ENCODE measurements at places on chromosomes 5 and 9.

GRCh38 chr5:79202076-79202475 is 33.9 kb upstream of the JMY start:
- peak; percentile 81 for DNase-seq

DNA sequence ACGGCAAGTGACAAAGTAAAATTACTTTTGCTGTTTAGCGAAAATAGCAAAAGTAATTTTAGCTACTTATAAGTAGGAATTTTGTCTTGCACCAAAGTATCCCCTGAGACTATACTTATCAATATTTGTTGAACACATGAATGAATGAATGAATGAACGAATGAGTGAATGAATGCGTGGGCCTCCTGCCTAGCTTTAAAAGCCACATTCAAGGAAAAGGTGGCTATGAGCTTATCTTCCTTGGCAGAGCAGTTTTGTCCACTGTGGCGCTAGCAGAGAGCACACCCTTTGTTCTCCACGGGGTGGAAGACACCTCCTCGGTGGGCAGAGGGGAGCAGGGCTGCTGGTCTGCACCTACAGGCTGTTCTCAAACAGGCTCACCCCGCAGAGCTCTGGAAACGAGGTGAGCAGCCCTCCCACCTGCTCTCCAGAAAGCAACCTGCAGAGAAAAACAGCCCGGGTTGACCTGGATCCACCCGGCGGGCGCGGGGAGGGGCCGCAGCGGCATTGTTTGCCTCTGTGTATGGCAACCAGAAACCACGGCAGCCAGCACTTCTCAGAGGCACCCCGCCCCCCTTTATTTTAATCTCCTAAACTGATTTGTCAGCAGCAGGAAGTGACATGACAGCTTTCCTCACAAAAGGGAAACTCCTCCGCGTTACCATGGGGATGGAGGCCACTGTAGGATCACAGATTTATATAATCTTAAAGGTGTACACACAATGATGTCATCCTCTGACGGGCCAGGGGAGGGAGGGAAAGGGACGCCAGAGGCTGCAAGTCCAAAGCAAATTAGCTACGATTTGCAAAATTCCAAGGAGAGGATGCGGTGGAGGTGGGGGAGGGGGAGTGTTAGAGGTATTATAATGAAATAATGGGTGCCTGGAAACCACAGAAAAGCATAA is 5.9 kb downstream of the DUSP1 start:
- peak; percentile 95 for DNase-seq

DNA sequence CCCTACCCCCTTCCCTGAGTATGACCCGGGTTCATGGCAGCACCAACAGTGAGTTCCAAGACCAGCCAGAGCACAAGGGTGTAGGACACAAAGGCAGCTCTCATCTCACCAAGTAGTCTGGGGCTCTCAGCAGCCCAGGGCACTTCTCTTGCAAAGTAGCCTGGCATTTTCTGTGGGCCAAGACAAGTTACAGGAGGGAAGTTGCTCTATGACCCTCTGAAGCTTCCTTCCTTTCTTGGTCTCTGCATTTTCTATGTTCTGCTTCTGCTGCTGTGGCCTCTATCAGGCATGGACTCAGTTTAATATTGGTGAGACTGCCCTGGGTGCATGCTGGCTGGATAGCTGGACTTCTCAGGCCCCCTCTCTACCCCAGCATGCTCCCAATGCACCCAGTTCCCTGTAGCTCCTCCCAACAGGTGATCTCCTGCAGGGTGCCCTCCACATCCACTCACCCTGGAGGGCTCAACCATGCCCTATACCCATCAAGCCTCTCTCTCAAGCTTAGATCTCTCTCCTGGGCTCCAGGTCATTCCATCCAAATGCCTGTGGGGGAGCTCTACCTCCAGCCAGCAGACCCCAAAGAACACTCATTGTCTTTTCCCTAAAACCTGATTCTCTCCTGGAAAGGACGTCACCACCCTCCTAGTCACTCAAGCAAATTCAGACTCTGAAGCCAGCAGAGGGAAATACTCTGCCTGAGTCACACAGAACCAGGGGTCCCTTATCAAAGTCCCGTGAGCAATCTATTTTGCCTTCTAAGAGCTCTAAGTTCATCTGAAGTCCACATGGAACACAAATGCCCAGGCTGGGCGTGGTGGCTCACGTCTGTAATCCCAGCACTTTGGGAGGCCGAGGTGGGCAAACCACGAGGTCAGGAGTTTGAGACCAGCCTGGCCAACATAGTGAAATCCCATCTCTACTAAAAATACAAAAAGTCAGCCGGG is 13.8 kb downstream of the TBC1D2 start:
- no peak for DNase-seq

- no peak for DNase-seq
Observed at GRCh38 chr5:143593723-143594122, 190.2 kb upstream of the NR3C1 start.

GRCh38 chr5:180612683-180613082 is 21.4 kb upstream of the SCGB3A1 start:
- no peak for DNase-seq

GRCh38 chr9:115013998-115014397 is 83.6 kb upstream of the TNFSF8 start:
- DNase-seq: peak; percentile 85

DNA sequence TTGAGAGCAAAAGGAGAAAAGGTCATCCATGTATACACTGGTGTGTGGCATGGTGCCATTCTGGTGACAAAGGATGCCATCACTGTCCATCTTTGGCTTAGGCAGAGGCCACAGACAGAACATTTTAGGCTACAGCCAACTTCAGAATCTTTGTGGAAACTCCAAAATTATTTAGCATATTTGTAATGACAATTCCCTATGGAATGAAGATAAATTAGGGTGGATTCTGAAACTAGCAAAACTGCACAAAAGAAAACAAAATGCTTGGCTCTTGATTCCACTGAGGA is 92.5 kb downstream of the FBXW11 start:
- DNase-seq: peak; percentile 35

- no peak for DNase-seq
Observed at GRCh38 chr5:19314840-19315239, 673.2 kb downstream of the CDH18 start.

- DNase-seq: no peak
Observed at GRCh38 chr5:180235846-180236245, 26.8 kb upstream of the RASGEF1C start.

GRCh38 chr5:54602475-54602874 is 84.9 kb downstream of the SNX18 start:
- no peak for DNase-seq

- DNase-seq: peak; percentile 92
Observed at GRCh38 chr9:113620377-113621161, 157.0 kb downstream of the RGS3 start.

GRCh38 chr5:87164409-87164808 is 103.3 kb upstream of the RASA1 start:
- no peak for DNase-seq

DNA sequence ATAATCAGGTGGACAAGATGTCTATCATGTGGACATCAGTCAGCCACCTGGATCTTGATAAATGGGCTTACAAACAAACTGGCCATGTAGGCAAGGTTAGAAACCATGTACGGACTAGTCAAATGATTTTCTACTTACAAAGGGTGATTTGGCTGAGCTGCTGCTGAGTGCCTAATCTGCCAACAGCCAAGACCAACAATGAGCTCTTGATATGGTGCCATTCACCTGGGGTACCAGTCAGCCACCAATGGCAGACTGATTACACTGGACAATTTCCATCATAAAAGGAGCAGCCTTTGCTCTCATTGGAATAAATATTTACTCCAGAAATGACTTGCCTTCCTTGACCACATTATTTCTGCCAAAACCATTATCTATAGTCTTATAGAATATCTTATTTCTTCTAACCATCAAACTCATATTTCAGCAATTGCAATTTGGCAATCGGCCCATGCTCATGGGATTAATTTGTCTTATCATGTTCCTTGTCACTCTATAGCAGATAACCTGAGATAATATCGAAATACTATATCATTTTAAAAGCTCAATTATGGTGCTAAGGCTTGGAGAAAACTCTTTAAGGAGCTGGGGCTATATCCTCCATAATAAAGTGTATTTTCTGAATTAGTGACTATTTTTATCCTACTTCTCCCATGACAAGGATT is 135.1 kb downstream of the SLC25A46 start:
- DNase-seq: no peak

DNA sequence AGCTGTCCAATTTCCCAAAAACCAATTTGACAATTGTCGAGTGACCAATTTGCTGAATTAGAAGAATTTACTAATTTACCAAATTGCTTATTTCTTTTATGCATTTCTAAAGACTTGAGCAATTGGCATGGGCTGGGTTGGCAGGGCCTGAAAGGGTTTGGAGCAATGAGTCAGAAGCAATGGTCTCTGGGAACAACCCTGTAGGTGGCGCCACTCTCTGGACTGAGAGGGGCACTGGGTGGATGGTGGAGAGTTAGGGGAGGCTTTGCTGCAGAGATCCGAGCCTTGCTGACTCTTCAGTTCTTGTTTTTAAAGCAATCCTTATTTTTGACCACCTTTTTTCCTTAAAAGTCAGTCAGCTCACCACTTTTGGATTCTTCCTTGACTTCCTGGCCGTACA is 71.5 kb upstream of the RPS23 start:
- DNase-seq: no peak

DNA sequence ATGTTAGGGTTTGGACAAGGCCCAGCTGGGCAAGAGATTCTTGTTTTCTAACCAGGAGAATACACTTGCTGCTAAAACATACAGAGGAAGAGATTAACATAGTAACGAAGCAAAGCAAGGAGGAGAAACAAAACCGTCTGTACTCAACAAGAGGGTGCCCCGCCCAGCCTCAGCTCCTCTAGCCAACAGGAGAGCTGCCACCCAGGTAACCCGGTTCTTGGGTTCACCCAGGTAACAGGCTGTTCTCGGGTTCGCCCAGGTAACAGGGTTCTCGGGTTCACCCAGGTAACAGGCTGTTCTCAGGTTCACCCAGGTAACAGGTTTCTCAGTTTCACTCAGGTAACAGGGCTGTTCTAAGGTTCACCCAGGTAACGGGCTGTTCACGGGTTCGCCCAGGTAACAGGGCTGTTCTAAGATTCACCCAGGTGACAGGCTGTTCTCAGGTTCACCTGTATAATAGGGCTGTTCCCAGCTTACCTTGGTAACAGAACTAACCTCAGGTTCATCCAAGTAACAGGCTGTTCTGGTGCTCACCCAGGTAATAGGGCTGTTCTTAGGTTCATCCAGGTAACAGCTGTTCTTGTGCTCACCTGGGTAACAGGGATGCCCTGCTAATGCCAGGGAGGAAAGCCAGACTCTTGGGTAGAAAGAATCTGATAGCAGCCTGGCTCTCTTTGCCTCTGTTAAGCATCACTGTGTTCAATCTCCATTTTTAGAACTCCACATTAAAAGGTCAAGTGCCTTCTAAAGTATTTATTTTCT is 271.6 kb downstream of the SYK start:
- no peak for DNase-seq

DNA sequence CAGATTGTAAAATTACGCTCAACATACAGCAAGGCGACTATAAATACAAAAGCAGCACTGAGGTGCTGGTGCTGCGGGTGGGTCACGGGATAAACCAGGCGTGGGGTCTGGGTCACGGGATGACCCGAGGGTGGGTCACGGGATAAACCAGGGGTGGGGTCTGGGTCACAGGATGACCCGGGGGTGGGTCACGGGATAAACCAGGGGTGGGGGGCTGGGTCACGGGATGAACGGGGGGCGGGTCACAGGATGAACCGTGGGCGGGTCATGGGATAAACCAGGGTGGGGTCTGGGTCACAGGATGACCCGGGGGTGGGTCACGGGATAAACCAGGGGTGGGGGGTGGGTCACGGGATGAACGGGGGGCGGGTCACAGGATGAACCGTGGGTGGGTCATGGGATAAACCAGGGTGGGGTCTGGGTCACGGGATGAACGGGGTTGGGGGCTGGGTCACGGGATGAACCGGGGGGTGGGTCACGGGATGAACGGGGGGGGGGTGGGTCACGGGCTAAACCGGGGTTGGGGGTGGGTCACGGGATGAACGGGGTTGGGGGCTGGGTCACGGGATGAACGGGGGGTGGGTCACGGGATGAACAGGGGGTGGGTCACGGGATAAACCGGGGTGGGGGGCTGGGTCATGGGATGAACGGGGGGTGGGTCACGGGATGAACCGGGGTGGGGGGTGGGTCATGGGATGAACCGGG is 30.2 kb upstream of the SLC9A3 start:
- no peak for DNase-seq

GRCh38 chr9:37949576-37949975 is 45.6 kb upstream of the SLC25A51 start:
- peak; percentile 60 for DNase-seq

- DNase-seq: no peak
Observed at GRCh38 chr5:123474228-123474627, 37.7 kb upstream of the CSNK1G3 start.

- no peak for DNase-seq
Observed at GRCh38 chr5:87765009-87765408, 352.3 kb upstream of the CCNH start.

DNA sequence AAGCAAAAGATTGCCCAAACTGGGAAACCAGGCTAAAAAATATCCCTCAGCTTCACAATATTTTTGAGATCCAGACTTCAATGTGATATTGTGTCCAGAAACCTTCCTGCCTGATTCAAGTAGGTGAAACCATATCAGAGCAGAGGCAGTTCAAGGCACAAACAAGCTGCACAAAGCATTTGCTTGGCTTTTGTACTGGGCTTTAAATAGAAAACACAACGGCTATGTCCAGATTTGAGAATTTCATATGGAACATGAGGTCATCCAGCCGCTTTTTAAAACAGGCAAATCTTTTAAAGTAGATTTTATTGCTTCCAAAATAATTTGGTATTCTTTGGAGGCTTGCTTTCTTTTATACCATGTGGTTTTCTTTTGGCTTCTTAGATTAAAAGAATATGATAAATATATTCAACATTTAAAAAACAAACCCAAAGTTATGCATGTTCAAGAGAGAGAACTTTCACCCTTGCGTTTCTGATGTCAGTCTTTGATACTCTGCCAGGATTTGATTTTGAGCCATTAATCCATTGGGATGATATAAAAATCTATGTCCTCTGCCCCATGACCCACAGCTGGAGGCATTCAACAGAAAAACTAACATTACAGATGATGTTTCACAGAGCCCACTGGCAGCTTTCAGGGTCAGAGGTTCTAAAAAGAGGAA is 29.0 kb upstream of the CCDC112 start:
- DNase-seq: no peak

DNA sequence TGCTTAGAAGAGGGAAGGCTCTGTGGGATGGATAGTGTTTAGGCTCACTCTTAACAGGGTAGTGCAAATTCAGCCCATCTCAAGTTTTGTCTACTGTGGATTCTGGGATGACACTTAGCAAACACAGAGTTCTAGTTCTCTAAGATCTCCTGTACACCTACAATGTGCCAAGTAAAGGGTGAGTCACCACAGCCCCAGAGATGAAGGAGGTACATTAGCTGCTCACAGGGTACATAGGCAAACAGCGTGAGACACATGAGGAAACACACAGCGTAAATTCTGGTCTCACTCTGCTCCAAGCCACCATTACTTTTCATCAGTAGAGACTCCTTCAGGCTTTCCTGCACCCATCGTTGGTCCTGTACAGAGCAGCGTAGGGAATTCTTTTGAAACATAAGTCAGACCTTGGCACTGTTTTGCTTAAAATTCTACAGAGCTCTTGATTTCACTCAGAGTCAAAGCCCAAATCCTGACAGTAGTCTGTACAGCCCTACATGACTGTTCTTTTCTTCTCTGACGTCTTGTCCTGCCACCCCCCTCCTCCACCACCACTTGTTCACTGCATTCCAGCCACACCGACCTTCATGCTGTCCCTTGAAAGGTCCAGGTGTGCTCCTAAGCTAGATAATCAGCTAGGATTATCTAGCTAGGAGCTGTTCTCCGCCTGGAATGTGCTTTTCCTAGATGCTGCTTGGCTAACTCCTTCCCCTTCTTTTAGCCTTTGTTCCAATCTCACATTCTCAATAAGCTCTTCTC is 8.7 kb downstream of the ASTN2 start:
- no peak for DNase-seq

GRCh38 chr9:107868186-107868585 is 378.6 kb upstream of the KLF4 start:
- DNase-seq: no peak

All from AG08395 (cell line).